ENCODE measurements at places on chromosomes 3 and 15. TPM values are rescaled to one million over a fixed set of nuclear protein-coding genes. Genes with fewer than 3 reads are reported as not detected.

FHIT gene
- total RNA-seq, result 2.7 TPM

MKRN3 gene
- total RNA-seq, result not detected

SLCO2A1 gene
- not detected for total RNA-seq

TGM4 gene
- total RNA-seq, result 0.48 TPM

ANKRD63 gene
- total RNA-seq, result not detected

CNTN4 gene
- 0.21 TPM for total RNA-seq

ARGFX gene
- total RNA-seq, result not detected

TM2D3 gene
- 24.1 TPM for total RNA-seq

CLDN18 gene
- total RNA-seq, result not detected

EFCC1 gene
- not detected for total RNA-seq

TMCC1 gene
- 14.7 TPM for total RNA-seq

TMC3 gene
- not detected for total RNA-seq

SOX2 gene
- 10.9 TPM for total RNA-seq

SRGAP3 gene
- 22.6 TPM for total RNA-seq

COL6A5 gene
- not detected for total RNA-seq

SLC6A1 gene
- not detected for total RNA-seq

FRMD5 gene
- 1.7 TPM for total RNA-seq

FAN1 gene
- 14.0 TPM for total RNA-seq

PFN2 gene
- total RNA-seq, result 141 TPM

HESX1 gene
- total RNA-seq, result not detected

AADACL2 gene
- not detected for total RNA-seq

CFAP100 gene
- total RNA-seq, result not detected

SPG11 gene
- 94.7 TPM for total RNA-seq

IQCF5 gene
- not detected for total RNA-seq

EPHB1 gene
- not detected for total RNA-seq

FGF7 gene
- under 0.01 TPM for total RNA-seq

All from tracheal epithelial cell (primary cell).